ENCODE measurements at places on chromosomes 12 and 14. TPM values are rescaled to one million over a fixed set of nuclear protein-coding genes. Genes with fewer than 3 reads are reported as not detected.

ALDH1L2 gene
- 34.2 TPM for total RNA-seq

DNA sequence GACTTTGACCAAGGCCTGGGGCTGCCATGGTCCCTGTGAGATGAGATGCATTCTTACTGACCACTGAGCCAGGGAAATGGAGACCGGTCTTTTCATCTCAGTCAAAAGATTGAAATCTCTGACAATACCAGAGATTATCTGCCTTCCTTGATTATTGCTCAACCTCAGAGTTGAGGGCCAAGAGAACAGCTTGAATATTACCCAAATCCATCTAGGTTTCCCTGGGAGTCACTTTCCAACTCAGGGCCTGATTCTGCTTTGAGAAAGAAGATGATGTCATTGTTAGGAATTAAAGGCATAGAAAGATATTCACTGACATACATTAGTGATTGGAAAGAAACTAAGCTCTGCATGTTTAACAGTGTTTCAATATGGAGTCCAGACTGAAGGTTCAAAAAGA lies 515.9 kb upstream of the TBX3 start:
- DNase-seq: peak; percentile 7

SMCO2 gene
- total RNA-seq: 1.8 TPM

- DNase-seq: no peak
Observed at GRCh38 chr14:99213101-99213500, 58.9 kb downstream of the BCL11B start.

SLC8B1 gene
- 9.0 TPM for total RNA-seq

FAR2 gene
- total RNA-seq: 1.5 TPM

TAS2R8 gene
- not detected for total RNA-seq

IL26 gene
- total RNA-seq: not detected

STYK1 gene
- 0.53 TPM for total RNA-seq

DNA sequence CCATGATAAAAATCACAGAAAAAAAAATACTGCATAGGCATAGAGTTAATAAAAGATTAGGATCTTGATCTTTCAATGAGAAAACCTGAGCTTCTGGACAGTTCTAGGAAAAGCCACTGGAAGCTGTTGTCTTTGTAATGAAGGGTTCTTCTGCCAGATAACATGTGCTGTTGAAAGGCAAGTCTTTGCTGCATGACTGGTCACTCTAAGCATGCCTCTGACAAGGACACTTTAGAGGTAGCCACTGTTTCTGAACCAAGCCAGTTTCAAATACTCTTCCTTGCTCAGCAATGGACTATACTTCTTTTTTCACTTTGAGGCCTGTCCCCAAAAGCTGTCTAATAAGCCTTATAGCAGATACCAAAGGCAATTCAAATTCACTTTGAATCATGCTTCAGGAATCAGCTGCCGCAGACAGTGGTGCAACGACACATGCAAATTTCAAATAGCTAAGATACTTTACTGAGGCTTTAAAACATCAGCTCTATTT lies 70.2 kb downstream of the BTG1 start:
- DNase-seq: no peak

LGMN gene
- total RNA-seq: 34.0 TPM

- DNase-seq: no peak
Observed at GRCh38 chr12:93894391-93895088, 217.4 kb downstream of the CRADD start.

DNA sequence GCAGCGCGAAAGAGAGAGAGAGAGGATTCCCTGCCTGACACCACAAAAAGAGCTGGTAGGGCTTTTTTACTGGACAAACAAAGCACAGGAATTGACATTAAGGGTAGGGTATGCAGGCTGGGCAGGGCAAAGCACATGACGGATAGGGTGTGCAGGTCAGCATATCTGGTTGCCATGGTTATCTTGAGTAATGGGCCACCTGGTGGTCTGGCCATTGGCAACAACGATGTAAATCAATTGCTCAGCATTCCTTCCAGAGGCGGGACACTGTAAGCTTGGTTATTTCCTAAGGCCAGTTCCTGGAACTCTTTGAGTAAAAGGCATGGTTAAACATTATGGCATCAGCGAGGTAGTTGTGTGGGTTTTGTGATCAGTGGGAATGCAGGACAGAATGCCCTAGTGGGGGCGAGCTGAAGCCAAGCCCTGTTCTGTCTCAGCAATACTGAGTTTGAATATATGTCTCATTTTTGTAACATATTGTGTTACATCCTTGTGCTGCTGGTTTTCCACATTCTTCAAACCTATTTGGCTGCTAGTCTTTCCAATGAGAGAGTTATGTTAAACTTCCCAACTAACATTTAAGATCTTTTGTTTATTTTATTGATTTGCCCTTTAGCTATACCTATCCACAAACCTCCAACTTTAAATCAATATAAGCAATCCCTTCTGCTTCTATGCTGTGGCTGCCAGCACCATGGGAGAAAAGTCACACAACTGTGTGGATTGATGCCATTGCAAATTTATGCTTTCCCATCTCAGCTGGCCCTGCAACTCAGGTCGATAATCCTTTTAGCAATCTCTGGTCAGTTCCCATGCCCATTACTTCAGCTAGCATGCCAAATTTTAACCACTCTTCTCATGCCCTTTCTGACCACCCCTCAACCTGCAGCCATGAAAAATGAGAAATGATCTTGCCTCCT lies 396.7 kb upstream of the PDE3A start:
- DNase-seq: no peak

DNA sequence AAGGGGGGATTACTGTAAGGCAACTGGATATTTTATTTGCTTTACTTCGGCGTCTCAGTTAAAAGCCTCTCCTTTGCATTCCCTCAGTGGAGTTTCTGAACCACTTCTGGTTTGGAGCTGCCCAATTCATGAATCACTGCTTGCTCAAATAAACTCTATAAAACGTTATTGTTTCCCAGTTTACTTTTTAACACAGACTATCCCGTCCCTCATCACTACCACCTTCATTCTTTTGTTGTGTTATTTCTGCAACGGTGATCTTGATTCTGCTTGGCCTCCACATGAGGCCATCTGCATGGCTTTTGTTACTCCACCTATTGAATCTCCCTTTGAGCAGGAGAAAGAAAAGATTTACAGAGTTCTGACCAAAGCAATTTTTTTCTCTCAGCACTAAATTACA lies 104.0 kb upstream of the PLEKHA5 start:
- DNase-seq: peak; percentile 16

DNA sequence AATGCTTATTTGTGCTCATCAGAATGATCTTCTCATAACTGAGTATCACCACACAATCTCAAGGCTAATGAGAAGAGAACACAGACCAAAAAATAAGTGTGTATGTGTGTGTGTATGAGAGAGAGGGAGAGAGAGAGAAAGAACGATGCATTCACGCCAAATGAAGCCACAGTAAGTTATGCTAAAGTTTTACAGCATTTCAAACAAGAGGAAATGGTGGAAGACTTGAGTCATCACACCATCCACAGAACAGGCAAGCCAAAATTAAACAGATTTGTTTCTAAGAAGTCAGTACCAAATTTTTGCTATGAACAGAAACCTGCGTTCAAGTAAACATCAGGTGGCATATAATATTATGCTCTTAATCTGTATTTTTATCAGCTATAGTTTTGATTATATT lies 141.2 kb downstream of the MED13L start:
- no peak for DNase-seq

DNA sequence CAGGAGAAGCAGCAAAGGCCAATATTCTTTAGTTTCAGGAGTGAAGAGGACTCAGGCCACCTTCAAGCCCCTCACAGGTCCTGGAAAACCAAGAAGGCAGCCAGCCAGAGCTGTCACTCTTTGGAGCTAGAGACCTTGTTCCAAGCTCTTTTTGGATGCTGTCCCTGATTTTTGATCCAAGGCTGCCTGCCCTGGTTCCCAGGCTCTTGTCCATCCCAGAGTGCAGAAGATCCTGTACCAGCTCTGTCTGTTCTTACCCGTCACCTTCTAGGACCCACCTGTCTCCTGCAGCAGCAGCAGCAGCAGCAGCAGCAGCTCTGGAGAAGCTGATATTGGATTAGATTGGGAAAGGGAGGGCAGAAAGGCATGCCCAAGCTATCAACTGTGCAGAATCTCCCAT lies 157.1 kb upstream of the NEDD1 start:
- no peak for DNase-seq

DNA sequence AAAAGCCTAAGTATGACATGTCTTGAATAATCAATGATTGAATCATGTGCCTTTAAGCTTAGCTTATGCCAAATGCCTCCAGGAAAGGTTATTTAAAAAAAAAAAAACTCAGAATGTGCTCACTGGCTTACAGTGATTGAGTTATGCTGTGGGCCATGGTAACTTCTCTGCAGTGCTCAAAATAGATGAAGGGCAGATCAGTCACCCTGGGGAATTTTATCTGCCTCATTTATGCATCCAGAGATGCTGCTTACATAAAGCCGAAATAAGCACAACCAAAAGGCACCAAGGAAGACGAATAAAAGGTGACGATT lies 118.7 kb upstream of the MDM1 start:
- DNase-seq: no peak

DNA sequence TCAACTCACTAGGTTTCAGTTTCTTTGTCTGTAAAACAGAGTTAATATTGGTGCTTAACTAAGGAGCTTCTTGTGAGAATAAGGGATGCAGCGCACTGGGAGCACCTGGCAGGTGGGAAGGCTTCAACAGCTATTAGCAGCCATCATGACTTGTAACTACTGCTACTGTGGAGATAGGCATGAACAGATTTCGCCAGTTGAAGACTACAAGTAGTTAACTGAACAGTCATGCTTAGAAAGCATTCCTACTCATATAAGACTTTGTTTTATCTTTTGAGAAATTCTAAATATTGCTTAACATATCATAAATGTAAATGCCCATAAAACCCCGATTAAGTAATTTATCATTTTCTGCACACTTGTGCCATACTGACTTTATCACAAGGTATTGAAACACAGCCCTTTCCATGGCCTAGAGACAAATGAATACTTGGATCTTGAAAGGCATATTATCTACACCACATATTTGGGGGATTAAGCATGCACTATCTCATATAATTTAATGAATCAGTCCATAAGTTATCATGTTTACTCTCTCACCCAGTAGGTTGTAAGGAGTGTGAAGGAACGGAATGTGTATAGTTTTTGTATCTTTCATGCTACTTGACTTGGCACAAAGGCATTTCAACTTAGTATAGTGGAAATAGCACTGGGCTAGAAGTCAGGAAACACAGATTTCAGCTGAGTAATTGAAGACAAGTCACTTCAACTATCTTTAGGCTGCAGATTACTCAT lies 16.1 kb downstream of the NTN4 start:
- peak; percentile 78 for DNase-seq

GDF11 gene
- total RNA-seq: 0.13 TPM

DNA sequence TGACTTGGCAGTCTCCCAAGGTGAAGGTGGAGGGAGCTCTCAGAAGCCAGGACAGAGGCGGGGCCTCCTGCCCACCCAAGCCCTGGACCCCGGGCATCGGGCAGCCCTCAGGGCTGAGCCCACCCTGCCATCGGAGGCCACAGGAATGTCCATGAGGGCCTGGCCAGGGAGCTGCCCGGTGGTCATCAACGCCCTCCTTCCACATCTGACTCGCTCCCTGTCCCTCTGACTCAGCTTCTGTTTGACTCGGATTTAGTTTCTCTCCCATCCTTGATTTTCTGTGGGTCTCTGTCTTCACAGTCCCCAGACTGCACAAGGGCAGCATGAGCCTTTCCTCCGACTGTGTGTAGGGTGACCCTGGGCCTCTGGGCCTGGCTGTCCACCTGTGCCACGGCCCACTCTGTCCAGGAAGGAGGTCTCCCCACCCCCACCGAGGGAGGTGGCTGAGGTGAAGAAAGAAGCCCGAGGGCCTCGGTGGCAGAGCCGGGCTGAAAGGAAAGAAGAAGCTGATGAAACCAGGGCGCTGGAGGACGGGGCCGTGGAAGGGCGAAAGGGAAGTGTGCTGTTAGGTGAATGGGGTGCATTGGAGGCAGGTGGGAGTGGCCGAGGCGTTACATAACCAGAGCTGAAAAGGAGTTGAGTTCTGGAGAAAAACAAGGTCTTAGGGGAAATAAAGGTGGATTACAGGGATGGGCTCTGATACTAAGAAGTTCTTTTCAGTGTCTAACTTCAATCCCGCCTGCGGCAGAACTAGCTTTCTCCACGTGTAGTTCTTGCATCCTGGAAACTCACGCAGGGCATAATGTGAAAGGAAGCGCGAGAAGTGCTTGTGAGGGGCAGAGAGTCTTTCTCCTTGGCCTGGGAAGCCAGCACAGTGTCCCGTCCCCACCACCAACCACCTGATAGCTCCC lies 16.7 kb upstream of the TMEM106C start:
- DNase-seq: peak; percentile 38

DNA sequence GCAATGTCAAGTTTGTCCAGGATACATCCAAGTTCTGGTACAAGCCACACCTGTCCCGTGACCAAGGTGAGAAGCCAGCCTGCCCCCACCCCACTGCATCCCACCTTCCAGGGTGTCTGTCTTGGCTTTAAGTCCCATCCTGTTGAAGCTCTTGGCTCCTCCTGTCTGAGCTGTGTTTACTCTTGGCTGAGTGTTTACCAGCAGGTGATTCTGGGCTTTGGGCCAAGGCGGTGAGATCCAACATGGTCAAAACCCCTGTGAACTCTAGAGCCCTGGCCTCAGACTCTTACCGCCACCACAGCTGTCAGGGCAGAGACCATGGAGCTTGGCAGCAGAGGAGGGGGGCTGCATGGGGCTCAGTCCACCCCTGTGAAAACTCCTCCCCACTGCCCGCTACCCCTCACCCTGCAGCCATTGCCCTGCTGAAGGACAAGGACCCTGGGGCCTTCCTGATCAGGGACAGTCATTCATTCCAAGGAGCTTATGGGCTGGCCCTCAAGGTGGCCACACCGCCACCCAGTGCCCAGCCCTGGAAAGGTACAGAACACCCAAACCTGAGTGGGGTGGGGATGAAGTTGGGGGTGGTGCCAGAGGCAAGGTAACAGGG lies 11.6 kb downstream of the TNS2 start:
- peak; percentile 57 for DNase-seq

DNA sequence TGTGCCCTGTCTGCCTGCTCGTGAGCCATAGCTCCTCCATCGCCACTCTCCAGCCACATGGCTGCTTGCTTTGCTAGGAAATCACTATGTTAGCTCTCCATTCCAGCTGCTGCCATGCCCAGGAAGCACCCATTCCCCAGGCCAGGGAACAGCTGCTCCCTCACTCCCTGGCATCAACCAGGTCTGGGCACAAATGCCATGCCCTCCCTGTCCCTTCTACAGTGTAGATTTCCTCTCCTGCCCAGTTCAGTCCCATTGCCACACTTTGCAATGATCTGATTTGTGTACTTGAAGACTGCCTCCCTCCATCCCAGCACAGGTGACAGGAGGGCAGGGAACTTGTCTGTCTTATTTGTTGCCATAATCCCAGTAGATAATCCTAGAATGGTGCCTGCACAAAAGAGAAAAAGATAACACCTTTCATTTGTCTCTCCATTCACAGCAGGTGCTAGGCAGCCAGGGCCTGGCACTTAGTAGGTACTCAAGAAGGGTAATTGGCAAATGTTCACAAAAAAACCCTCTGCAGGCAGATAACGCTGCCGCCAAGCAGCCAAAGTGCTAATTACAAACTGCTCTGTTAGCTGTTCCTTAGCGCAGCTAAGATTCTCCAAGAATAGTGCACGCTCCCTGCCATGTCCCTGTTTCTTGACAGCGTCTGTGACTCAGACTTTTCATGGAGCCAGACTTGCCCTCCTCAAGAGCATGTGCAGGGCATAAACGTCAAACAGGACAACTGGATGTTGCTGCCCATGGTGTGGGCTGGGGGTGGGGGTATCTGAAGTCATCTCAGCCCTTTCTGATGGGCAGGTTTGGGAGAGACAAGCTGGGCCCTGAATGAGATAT lies 69.1 kb downstream of the ARL6IP4 start:
- DNase-seq: no peak

- no peak for DNase-seq
Observed at GRCh38 chr12:42992826-42993225, 403.3 kb upstream of the PRICKLE1 start.
